ENCODE measurements at places on chromosomes 3 and 15.

- DNase-seq: peak; percentile 46
Observed at GRCh38 chr3:58588030-58588614, 10.9 kb upstream of the FAM107A start.

GRCh38 chr15:101059381-101060341, 140.5 kb downstream of the LRRK1 start:
- no peak for DNase-seq

GRCh38 chr3:194632226-194632808, 902 bp downstream of the TMEM44 start:
- no peak for DNase-seq

GRCh38 chr15:67013696-67014095, 51.7 kb upstream of the SMAD3 start:
- DNase-seq: no peak

DNA sequence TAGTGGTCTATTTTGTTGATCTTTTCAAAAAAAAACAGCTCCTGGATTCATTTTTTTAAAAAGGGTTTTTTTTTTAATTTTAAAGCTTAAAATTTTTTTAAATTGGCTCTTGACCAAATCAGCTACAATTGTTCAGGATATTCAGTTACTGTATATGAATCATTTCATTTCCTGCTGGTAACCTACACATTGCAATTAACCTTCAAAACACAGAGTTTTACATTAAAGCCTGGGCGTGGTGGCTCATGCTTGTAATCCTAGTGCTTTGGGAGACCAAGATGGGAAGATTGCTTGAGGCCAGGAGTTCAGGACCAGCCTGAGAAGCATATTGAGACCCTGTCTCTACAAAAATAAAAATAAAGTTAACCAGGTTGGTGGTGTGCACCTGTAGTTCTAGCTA, 163.4 kb downstream of the ALDH1A2 start:
- DNase-seq: no peak

DNA sequence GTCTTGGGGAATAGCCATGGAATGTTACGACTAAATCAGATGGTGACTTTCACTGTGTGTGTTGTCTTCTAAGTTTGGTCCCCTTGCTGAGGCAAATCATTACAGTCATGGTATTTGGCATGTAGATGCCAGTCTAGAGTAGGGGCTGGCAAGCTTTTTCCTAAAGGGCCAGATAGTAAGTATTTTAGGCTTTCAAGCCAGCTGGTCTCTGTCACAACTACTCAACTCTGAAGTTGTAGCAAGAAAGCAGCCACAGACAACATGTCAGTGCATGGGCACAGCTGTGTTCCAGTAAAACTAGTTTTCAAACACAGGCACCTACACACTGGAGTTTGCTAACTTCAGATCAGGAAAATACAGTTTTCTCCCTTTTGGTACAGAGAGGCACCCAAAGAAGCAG, 39.3 kb downstream of the CCR3 start:
- no peak for DNase-seq

- no peak for DNase-seq
Observed at GRCh38 chr3:53079791-53080555, 34.1 kb upstream of the SFMBT1 start.

GRCh38 chr3:73391984-73392383, 232.8 kb downstream of the PDZRN3 start:
- DNase-seq: no peak

DNA sequence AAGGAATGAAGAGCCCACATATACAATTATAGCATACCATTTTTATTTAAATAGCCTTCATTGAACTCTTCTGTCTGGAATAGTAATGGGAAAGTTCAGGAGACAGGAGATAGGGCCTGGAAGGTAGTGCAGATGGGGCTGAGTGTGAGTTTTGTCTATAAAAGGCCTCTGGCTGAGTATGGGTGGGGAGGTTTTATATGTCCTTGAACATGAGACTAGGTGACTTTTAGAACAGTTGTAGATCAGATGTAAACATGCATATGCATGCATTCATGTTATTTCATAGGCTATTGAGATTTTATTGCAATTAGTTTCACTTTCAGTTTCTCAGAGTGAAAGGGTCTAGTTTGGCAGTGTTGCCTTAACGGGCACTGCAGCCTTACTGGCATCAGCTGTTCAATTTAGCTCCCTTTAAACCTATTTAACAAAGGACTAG, 27.1 kb downstream of the CGGBP1 start:
- no peak for DNase-seq

GRCh38 chr15:48177383-48177765, 721 bp downstream of the MYEF2 start:
- DNase-seq: peak; percentile 2

DNA sequence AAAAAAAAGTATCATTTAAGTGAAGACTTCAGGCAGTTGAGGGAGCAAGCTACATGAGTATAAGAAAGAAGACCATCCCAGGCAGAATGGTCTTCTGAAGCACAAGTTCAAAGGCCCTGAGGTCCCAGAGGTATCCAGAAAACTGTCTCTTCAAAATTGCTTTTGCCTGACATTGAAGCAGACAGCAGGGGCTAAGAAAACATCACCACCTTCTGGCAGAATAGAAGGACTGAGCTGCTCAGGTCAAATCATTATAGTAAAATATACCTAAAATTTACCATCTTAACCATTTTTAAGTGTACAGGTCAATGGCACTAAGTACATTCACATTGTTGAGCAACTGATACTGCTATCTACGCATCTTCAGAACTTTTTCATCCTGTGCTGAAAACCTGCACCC, 16.4 kb downstream of the GPR160 start:
- DNase-seq: no peak

GRCh38 chr3:146189519-146190173, 28.7 kb upstream of the PLOD2 start:
- DNase-seq: no peak

- DNase-seq: no peak
Observed at GRCh38 chr3:122988508-122988907, 39.1 kb downstream of the SEMA5B start.

- DNase-seq: no peak
Observed at GRCh38 chr15:22973286-22973685, 6.9 kb downstream of the CYFIP1 start.

DNA sequence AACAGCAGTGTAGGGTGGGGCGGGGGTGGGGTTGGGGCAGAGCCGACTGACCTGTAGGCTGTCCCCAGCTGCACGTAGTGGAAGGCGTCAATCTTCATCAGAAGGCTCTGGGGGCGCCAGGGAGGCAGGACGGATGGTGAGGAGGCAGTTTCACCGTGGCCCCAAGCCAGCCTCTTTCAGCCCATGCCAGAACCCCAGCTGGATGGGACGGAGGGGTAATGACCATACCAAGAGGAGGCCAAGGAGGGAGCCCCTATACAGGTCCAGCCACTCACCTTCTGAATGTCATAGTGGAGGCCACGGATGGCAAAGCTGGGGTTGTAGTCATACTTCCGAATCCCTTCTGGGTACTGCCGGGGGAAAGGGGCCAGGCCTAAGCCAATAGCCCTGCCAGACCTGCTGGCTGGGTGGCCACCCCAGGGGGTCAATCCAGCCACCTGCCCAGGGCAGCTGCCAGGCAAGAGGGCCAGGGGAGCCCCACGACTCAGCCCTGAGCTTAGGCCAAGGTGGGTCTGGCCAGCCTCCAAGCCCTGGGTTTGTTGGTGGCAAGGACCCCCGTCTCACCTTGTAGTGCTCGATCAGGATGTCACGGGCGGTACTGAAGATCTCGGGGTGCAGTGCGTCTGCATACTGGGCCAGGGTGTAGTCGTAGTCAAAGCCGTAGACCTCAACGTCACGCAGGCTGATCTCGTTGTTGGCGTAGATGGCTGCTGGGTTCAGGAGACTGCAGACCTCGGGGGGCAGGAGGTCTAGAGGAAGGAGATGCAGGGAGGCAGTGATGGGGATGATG, 4.9 kb downstream of the NT5DC2 start:
- DNase-seq: peak; percentile 46

DNA sequence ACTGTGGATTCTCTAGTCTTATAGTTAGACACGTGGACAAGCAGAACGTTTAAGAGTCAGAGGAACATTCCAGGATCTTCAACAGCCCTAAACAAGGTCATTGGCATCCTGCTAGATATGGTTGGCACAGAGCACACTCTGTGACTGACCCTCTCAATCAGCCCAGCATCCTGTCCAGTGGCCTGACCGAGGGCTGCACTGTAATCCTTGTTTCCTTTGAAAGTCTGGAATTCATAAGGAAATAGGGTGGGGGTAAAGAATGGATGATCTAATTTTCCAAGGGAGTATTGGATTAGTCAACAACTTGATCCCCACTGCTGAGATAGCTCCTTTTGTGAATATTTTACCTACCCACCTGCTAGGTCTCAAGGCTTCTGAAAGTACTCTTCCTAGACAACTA, 94.5 kb upstream of the DLG1 start:
- DNase-seq: no peak

GRCh38 chr15:75696854-75697259, 15.8 kb downstream of the CSPG4 start:
- DNase-seq: no peak

DNA sequence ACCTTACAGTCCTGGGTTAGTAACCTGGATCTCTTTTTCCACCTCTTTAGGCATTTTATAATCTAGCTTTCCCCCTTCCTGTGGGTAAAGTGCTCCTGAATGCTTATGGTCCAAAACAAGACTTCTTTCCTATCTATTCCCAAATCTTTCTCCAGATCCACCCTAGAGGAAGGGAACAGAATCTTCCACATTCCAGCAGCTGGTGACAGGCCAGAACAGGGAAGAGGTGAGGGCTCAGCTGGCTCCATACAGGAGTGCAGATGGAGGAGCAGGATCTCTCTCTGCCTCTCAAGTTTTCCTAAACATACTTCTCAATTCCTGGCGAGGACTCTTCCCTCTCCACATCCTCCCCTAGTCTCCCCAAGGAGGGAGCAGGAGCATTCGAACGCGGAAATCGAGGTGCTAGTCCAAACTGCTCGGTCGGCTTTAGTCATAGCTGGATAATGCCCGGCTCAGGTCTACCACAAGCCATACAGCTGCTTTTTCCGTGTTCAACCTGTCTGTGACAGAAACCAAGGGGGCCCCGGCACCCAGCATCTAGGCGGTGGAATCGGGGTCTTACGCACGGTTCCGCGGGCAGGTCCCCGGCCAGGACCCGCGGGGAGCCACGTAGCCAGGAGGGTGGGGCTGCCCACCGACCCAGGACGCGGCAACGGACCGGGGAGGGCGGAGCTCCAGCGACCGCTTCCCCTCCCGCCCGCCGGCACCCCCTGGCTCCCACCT, 4.0 kb downstream of the RASSF1 start:
- DNase-seq: no peak

- no peak for DNase-seq
Observed at GRCh38 chr3:192957441-192958021, 39.9 kb upstream of the MB21D2 start.

DNA sequence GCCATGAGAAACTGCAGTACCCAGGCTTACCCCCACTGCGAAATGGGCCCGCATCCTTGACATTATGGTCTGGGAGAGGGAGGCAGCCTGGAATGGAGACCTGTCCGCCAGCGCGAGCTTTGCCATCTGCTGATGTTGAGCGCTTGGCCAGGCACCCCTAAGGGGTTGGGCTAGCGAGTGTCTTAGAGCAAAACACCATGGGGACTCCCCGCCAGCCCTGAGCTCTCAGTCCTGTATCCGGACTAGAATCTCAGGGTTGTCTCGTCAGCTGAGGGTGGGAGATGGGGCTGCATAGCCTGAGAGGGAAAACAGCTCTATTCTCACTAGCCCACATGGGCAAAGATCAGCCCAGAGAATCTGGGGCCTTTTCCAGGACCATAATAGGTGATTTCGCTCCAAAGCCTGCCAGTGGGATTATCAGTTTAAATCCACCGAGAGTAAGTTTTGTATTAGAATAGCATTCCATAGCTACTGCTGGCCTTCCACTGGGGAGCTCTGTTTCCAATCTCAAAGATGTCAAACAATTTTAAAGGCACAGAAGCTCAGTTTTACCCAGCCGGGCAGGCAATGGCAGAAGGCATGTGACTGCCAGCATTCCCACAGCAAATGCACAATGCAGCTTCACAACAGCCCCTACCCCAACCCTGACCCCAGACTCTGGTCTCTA, 167.5 kb upstream of the TPM1 start:
- no peak for DNase-seq

DNA sequence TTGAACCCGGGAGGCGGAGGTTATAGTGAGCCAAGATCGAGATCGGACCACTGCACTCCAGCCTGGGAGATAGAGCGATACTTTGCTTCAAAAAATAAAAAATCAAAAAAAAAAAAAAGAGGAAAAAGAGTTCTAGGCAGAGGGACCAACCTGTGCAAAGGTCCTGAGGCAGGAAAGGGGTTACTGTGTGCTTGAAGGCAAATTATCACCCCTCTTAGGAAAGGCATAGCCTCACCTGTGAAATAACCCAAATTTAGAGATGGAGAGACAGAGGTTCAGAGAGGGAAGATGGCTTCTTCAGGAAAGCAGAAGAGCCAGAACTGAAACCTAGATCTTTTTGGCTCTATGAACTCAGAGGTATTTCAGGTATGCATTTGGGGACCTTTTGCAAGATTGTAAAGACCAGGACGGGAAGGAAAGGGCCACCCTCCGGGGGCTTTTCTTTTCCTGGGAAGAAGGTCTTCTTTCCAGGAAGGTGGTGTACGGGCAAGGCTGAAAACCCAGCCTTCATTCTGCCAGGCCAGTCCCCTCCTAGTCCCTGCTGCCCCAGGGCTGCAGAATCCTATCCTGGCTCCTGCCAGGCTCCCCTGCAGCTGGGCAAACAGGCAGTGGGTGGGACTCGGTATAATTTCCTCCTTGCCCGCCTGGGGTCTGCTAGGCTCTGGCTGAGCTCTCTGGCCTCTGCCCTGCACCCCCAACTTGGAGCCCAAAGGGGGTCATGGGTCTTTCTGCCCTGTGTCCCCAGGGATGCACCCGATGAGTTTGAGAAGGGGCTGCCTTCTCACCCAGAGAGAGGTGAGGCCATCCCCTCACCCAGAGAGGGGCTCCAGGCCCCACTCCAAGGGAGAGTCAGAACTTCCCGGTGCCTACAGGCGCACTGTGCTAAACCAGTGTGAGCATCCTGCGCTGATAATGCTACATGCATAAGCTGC, 14.4 kb upstream of the CSK start:
- DNase-seq: no peak

- DNase-seq: no peak
Observed at GRCh38 chr3:166478356-166478755, 641.1 kb upstream of the BCHE start.

GRCh38 chr3:122318620-122319019, 6.4 kb upstream of the CSTA start:
- no peak for DNase-seq

- no peak for DNase-seq
Observed at GRCh38 chr15:69265347-69265955, 33.3 kb upstream of the PAQR5 start.

DNA sequence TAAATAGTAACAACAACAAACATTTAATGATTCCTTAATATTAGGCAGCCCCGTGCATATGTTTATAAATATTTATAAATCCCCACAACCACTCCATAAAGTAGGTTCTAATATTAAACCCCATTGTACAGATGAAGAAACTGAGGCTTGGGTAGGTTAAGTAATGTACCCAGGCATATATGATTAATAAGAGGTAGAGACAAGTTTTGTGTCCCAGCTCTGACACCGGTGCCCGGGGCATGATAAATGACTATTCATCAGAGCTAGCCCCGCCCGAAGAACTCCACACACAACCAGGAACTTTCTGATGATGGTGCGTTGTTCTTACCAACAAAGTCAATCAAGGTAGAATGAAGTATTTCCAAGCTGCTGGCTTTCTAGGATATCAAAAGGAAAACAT, 19.4 kb downstream of the CDCP1 start:
- no peak for DNase-seq

All from mucosa of descending colon (tissue), 3 donors.